ENCODE measurements at places on chromosomes 12 and 14. TPM values are rescaled to one million over a fixed set of nuclear protein-coding genes. Genes with fewer than 3 reads are reported as not detected.

The GLT8D2 gene
- 1.3 TPM for total RNA-seq

The PRICKLE1 gene
- 2.4 TPM for total RNA-seq

The NKX2-1 gene
- total RNA-seq, result 4.1 TPM

The TEX22 gene
- total RNA-seq, result 0.38 TPM

The AICDA gene
- total RNA-seq, result not detected

The PPP1CC gene
- total RNA-seq, result 42.8 TPM

The LMO3 gene
- 3.3 TPM for total RNA-seq

Measured in bronchial epithelial cell (primary cell).